ENCODE measurements at places on chromosomes 11 and 22.
A peak's percentile ranks its signal among the peaks of the same experiment; 100 is the strongest.

DNA sequence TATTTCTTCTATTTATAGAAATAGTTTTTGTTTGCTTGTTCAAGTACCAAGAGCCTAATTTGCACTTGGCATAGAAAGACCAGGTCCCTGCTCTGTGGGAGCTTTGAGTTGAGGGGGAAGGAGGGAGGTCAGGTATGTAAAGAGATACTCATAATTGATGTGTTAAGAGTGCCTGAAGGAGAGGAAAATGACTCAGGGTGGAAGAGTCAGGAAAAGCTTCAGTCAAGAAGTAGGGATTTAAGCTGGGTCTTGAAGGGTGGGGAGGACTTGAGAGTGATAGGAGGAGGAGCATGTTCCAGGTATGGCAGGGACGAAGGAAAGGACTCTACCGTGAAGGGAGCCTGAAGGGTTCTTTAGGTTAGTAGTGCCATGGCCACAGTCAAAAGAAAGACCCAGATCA is 9.0 kb downstream of the RBX1 start:
- no peak for DNase-seq

DNA sequence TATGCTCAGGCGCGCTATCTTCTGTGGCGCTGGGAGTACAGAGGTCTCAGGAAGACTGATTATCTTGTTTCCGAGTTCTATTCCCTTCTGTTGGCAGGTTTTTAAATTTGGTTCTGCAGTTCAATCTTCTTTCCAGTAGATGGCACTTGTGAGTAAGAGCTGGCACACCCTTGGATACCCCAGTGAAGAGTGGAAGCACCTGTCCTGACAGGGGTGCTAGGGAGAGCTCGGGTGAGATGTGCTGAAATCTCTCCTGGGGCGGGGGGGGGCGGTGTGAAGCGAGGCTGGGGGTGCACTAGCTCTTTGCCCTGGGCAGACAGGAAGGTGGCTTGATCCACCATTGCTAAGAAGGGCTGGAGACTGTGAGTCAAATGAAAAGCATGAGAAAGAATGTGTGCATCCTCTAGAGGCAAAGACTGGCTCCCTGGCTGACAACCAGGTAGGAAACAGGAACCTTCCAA is 679.9 kb upstream of the CCDC179 start:
- DNase-seq: peak; percentile 35

- no peak for DNase-seq
Measured at GRCh38 chr22:28481725-28482124, 197.9 kb downstream of the TTC28 start.

DNA sequence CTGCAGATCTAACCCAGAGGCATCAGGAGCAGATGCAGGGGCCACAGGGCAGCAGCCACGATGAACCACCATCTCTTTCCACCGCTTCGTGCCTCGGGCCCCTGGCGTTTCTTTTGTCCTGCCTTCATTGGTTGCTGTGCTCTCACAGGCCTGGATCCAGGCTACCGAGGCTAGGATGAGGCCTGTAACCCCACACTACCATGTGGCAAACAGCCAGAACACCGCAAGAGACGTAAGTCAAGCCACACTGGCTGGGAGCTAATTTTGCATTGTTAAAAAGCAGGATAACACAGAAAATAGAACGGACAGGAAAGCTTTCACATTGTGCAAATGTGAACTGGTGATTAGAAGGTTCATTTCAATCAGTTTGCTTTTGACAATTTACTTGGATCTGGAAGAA is 15.7 kb upstream of the ARFGAP3 start:
- DNase-seq: no peak

DNA sequence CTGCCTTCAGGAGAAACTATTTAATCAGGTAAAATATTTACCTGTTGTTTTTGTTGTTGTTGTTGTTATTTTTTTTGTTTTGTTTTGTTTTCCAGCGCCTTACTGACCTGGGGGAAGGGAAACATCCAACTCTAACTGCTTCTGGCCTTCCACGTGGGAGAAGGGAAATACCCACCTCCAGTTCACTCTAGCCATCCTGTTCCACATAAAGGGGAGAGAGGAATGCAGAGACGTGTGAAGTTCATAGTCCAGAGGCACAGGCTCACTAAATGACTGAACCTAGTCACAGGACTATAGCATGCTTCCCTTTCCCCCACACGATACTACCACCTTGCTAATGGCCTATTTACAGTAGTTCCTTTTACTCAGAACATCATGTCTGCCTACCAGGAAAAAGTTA is 72.4 kb upstream of the VSTM5 start:
- no peak for DNase-seq

DNA sequence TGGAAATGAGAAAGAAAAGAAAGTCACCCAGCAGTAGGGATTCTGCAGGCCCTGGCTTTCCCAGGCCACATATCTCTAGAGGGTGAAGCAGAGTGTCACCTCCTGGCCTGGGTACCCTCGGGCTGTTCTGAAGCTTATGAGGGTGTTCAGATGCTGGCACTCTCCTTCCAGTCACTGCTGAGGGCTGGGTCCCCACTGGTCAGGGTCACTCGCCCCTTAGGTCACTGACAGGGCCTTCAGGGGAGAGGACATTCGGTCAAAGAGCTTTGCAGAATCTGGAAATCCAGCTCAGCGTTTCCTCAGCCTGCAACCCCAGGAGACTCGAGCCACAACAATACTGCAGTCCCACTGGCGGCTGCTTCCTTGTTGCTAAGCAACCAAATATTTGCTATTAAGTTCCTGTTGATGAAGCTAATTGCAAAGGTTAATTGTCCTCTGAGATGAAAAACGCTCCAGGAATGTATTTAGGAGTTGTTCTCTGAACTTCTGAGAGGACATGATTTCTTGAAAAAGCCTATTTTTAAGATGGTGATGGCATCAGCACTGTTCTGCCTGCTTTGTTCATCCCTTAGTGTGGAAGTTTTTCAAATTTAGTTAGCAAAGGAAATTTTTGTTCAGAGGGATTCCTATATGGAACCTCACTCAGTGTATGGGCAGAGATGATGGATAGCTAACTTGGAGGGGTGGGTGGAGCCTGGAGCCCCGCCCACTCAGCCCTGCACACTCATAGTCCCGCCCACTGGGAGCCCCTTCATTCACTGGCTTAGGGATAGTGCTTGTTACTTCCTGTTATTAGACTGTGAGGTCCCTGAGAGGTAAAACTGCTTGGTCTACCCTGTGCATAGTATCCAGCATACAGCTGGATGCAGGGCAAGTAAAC is 109.2 kb downstream of the CSNK2A3 start:
- DNase-seq: no peak

- DNase-seq: no peak
Measured at GRCh38 chr22:19679522-19680101, 34.7 kb upstream of the SEPTIN5 start.

GRCh38 chr22:22327723-22328122 is 83.1 kb downstream of the VPREB1 start:
- no peak for DNase-seq

GRCh38 chr11:76239483-76240160 is 33.3 kb upstream of the WNT11 start:
- no peak for DNase-seq

DNA sequence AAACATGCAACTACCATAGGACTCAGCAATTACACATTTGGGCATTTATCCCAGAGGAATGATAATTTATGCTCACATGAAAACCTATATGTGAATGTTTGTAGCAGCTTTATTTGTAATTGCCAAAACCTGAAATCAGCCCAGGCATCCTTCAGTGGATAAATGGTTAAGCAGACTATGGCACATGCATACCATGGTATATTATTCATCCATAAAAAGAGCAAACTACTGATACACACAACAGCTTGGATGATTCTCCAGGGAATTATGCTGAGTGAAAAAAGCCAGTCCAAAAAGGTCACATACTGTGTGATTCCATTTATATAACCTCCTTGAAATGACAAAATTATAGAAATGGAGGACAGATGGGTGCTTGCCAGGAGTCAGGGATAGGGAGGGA is 86.7 kb downstream of the ALX4 start:
- no peak for DNase-seq

GRCh38 chr11:26976389-26976788 is 17.5 kb upstream of the FIBIN start:
- DNase-seq: no peak

- no peak for DNase-seq
Measured at GRCh38 chr22:28299753-28300152, 379.9 kb downstream of the TTC28 start.

- no peak for DNase-seq
Measured at GRCh38 chr11:3231851-3232744, at the start of gene MRGPRE. MRGPRE (minus strand) TSS chr11:3232417; CDS start chr11:3228799, 3,618 bp downstream.
